ENCODE measurements at places on chromosomes 2 and 18. TPM values are rescaled to one million over a fixed set of nuclear protein-coding genes. Genes with fewer than 3 reads are reported as not detected.

DNA sequence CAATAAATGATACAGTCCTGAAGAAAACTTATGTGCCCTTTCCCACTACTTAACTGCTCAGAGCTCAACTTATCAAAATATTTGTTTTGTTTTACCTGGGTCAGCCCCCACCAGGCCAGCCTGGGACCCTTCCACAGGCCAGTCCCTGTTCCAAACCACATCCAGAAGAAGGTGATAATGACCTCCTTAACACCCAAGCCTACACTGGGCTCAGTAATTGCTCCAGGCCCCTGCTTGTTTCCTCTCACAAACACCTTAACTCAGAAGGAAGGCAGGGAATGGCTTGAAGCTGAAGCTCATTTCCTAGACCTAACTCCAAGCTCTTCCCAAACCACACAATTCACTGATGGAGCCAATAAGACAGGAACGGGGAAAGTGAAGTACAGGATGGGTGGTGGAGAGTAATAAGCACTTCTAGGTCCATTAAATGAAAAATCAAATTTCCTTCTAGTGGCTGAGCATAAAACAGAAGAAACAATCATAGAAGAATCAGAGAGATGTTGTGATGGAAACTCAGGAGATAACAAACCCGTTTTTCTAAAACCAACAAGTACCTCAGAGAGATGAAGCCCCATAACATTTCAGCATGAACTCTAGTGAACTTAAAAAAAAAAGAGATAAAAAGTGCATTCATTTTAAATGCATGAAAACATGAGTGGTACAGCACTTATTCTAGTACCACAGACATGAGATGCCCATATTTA lies 133.4 kb upstream of the ITGB6 start:
- no peaks in the 10 kb centered on the region for H3K36me3 ChIP-seq
- DNase-seq: no peak
- no peaks in the 10 kb centered on the region for H3K27me3 ChIP-seq
- H3K4me1 ChIP-seq: peaks cover 77% of the 10 kb centered on the region
- no peak overlapping the region for H3K27ac ChIP-seq
- H3K4me3 ChIP-seq: no peak overlapping the region

DNA sequence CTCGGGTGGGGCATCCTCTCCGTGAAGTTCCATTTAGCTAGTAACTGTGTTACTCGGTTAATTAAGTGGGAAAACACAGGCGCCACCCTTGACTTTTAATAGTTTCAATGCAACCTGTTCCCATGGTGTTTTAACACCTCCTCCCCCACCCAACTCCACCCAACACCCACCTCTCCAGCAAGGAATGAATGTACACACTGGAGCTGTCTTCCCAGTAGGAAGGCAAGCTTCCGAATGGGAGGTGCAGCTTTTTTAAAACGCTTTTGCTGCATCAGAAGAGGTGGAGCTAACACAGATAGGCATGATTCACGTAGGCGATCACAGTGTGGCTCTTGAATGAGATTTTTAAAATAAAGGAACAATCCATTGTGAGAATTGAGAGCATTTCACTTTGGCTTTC lies 73.8 kb upstream of the AGAP1 start:
- no peaks in the 10 kb centered on the region for H3K4me1 ChIP-seq
- H3K27ac ChIP-seq: no peak overlapping the region
- H3K4me3 ChIP-seq: no peak overlapping the region
- H3K27me3 ChIP-seq: no peaks in the 10 kb centered on the region
- H3K36me3 ChIP-seq: no peaks in the 10 kb centered on the region
- DNase-seq: no peak

DNA sequence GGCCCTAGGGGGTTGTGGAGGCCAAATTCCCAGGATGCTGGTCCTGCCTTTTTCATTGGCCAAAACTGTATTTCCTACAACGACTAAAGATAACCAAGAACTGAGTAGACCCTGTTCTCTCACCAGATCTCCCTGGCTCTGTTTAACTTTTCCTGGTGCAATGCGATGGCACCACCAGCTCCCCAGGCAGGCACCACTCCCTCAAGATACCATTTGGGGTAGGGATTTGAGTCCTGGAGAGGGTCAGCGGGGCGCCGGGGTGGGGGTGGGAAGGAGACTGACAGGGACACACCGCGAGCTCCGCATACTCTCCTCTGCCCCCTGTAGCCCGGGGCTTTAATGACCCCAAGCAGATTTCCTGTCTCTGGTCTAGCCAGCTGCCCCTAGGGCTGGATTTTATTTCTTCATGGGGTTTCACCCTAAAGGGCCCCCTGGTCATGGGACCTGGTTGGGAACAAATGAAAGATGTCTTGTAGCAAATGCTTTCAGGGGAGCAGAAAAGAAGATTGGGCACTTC lies 7.3 kb downstream of the SIX2 start:
- no peaks in the 10 kb centered on the region for H3K36me3 ChIP-seq
- peaks cover 33% of the 10 kb centered on the region for H3K4me1 ChIP-seq
- no peak overlapping the region for H3K27ac ChIP-seq
- no peak for DNase-seq
- no peak overlapping the region for H3K4me3 ChIP-seq

DNA sequence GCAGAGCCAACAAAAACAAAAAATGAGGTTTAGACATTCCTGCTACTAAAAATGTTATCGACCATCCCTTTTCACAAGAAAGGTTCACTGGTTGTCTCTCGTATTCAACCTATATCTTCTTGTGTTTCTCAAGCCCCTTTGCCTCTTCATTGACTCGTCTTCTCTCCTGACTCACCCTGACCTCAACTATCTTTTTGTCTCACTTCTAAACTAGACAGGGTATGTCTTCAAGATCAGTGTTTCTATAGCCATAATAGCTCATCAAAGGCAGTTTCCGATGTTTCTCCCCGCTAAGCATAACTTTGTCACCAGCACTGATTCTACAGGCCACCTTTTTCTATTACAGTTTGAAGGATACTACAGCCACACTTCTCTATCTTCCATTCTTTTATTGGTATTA lies 178.4 kb downstream of the MEMO1 start:
- H3K36me3 ChIP-seq: no peaks in the 10 kb centered on the region
- no peak overlapping the region for H3K4me3 ChIP-seq
- no peaks in the 10 kb centered on the region for H3K27me3 ChIP-seq
- no peaks in the 10 kb centered on the region for H3K4me1 ChIP-seq
- no peak overlapping the region for H3K27ac ChIP-seq

DNA sequence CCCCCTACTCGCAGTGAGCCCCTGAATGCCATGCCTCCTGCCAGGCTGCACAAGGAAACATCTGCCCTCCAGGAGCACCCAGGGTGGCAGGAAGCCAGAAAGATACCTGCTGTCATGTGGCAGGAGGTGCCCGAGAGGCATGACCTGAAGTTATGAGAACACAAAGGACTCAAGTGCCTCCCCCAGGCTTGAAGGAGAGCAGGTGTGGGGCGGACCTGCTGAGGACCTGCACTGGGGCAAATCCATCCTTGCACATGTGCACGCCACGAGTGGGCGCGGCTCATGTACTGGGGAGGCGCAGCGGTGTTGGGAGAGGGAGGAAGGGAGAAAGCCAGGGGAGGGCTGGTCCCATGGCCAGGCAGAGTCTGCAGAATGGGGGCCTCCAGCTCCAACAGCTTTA lies 26.9 kb downstream of the SDC1 start:
- peak; percentile 72 for DNase-seq
- peaks cover 24% of the 10 kb centered on the region for H3K4me1 ChIP-seq
- H3K4me3 ChIP-seq: no peak overlapping the region
- peaks cover 24% of the 10 kb centered on the region for H3K36me3 ChIP-seq
- H3K27me3 ChIP-seq: no peaks in the 10 kb centered on the region
- H3K27ac ChIP-seq: peak overlapping the region; percentile 90

Gene XIRP2
- not detected for total RNA-seq

Gene FSIP2
- 3.1 TPM for total RNA-seq

Data from stomach (tissue), 19 donors.